ENCODE measurements at places on chromosomes 3 and 15.

- peak; percentile 52 for DNase-seq
These were observed 6.0 kb downstream of the MUC13 start for GRCh38 chr3:124928333-124929202.

DNA sequence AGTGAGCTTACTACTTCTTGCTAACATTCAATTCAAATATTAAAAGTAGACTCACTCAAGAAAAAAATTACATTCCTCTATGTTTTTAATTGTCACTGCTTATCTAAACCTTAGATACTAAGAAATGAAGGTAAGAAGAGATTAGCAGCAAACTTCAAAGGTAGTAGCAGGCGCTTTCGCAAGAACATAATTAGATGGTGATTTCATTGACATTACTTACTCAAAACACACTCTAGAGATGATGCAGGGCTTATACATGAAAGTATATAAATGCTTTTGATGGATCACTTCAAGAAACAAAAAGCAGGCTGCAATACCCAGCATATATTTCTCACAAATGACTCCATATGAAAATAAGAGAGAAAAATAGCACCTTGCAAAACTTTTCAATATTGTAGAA lies 86.8 kb downstream of the FSIP1 start:
- no peak for DNase-seq

DNA sequence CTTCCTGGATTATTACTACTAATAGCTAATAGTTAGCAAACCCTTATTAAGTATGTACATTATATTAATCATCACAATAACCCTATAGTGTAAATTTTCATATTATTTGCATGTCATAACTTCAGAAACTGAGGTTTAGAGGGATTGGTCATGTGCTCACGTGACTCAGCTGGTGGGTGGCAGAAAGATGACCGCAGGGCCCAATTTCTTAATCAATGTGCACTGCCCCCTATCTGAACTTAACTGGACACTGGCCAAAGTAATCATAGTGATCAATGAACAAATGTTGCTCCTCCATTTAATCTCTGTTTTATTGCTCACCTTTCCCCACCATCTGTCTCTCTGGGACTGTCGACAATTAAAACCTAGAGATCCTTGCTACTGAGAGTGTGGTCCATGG lies 52.2 kb downstream of the PLD1 start:
- no peak for DNase-seq

GRCh38 chr15:77057072-77057471 lies 13.8 kb downstream of the TSPAN3 start:
- DNase-seq, result no peak

DNA sequence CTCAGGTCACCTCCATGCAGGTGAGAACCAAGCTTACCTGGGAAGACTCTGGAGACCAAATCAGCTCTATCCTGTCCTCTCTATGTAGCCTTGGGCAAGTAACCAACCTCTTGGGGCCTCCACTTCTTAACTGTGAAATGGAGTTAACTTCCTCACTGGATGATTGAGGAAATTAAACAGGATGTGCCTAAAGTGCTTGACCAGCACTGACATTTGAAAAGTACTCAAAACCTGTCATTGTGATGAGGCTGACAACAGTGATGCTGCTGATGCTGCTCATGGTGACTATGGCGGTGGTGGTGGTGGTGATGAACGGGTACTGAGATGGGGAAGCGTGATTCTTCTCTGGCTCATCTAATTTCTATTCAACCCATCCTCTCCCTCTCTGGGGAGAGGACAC lies 22.3 kb downstream of the VIPR1 start:
- DNase-seq, result no peak

- peak; percentile 47 for DNase-seq
These were observed 69.7 kb upstream of the LINGO1 start for GRCh38 chr15:77702211-77702957.

- no peak for DNase-seq
These were observed 51.0 kb upstream of the TRA2B start for GRCh38 chr3:185988816-185989175.

GRCh38 chr15:79076661-79077060 lies 13.9 kb downstream of the RASGRF1 start:
- no peak for DNase-seq

GRCh38 chr3:156519758-156520162 lies 35.2 kb downstream of the SSR3 start:
- DNase-seq, result no peak

Measured in dermis microvascular lymphatic vessel endothelial cell (primary cell).